ENCODE measurements at places on chromosomes 11 and 22.

- DNase-seq, result peak; percentile 89
Measured at GRCh38 chr22:37229805-37230672, 14.0 kb downstream of the RAC2 start.

GRCh38 chr22:18055619-18056160, 22.1 kb upstream of the PEX26 start:
- no peak for DNase-seq

DNA sequence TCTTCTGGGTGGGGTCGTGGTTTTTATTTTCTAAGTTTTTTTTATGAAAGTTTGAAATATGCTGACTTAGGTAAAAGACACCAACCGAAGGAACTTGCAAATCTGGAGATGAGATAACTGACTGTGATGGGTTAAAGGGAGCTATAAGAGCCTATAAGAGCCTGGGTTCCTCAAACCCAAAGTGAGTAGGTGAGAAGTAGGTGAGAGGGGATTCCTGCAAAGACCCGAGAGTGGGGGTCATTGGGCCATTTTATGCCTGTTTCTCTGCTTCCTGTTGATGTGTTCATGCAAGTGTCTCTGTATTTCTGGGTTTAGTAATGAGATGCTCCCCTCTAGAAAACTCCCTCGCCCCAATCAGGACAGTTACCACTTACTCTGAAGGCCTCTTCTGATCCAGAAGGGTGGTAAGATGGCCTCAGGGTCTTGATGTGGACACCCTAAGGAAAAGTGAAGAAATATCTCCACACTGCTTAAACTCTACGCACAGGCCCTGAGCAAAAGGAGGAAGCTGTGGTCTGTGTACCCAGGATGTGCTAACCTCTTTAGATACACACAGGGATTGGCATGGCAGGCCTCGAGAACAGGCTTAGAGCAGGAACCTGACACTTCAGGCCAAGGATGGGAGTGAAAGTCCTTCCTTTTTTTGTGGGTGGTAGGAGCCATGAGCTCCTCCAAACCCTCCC, 1.8 kb downstream of the FLI1 start:
- no peak for DNase-seq

GRCh38 chr11:36361472-36361871, 65.4 kb downstream of the PRR5L start:
- DNase-seq, result no peak

DNA sequence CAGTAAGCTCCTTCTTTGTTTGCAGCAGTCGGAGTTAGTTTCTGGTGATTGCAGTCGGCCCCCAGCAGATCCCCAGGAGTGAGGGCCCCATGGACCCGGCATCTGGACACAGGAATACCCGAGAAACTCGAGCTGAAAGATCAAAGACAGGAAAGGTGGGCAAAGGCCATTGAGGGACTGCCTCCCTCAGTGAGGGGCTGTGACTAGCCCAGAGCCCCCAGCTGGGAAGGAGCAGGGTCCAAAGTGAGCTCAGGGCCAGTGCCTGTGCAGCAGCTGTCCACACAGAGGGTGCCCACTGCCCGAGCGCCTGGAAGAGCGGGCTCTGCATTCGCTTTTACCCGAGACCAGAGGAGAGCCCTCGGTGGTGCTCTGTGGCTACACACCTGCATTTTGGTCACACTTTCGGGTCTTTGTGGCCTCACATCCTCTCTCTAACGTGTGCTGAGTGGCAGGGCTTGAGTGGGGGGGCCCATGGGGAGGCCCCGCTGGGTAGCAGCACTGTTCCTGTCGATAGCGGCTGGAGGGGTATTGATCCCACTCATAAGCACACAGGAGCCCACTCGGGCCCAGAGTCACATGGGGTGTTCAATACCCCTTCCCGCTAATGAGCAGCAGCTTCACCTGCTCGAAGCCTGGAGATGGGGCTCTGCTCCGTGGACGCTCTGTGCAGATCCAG, 532.9 kb downstream of the TBC1D22A start:
- DNase-seq, result no peak

- DNase-seq, result no peak
Measured at GRCh38 chr11:68051191-68052136, 12.6 kb downstream of the TCIRG1 start.

DNA sequence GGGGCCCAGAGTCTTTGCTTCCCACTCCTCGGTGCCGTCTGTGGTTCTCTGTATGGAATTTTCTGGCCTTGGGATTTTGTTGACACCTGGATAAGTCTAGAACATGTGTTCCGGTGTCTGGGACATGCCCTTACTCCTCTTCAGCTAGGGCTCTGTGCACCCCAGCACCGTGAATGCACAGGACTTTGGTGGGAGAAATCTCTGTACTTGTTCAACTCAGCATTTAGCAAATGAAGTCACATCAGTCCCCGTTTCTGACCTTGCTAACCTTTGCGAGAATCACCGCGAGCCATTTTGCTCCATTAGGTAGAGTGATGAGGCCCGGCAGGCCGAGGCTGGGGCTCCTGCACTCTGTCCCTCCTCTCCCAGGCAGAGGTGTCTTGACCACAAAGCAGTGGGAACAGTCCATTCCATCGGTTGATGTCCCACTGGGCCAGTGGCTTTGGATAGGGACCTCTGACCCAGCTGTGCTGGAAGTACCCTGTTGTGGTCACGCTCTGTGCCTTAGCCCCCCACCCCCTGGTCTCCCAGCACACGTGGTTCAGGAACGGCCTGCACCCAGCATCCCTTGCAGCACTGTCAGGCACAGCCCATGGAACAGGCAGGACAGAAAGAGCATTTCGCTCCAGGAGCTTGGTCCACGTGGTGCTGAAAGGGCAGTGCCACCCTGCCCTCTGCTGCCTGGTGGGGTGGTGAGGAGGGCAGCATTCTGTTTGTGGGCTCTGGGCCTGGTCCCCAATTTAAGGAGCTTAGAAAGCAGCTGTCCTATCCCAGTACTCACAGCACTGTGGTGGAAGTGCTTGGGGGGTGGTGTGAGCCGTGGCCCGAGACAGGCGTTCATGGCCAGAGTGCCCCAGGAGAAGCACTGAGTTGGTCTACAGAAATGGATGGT, 73.4 kb downstream of the MED15 start:
- DNase-seq, result no peak

DNA sequence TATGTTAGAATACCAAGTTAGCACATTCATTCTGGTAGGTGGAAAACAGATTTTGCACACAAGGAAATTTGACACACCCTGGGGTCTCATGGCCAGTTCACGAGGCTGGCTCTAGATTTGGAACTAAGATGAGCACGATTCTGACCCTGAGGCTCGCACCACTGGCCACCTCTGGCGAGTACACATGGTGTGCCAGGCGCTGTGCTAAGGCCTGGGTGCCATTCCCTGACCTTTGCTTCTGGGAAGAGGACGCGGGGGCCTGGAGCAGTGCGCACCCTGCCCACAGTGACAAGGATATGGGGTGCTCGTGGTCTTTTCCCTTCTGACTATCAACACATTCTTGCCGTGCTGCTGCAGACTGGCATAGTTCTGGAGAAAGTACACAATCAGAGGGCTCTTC, 29.5 kb upstream of the DMC1 start:
- no peak for DNase-seq

GRCh38 chr11:11584937-11585336, 36.9 kb downstream of the GALNT18 start:
- no peak for DNase-seq

- DNase-seq, result no peak
Measured at GRCh38 chr22:46851311-46851710, 88.9 kb downstream of the TBC1D22A start.

GRCh38 chr11:130649801-130650200, 201.4 kb downstream of the ADAMTS15 start:
- DNase-seq, result no peak

- DNase-seq, result no peak
Measured at GRCh38 chr22:30291058-30291892, 2.0 kb upstream of the CASTOR1 start.

DNA sequence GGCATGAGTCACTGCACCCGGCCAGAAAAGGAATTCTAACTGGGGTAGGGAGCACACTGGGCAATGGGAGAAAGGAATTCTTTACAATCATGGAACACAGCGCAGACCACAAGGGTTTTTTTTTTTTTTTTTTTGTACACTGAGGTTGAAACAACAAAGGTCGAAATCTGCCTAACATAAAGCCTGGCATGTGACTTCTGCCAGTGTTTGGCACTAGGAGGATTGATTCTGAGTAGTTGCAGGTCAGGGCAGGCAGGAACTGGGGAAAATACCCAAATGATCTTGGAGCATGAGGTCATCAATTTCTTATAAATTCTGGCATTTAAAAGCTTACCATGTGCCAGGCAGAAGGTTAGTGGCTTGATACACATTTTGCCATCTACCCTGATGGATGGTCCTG, 202.0 kb upstream of the SNX19 start:
- DNase-seq, result no peak

DNA sequence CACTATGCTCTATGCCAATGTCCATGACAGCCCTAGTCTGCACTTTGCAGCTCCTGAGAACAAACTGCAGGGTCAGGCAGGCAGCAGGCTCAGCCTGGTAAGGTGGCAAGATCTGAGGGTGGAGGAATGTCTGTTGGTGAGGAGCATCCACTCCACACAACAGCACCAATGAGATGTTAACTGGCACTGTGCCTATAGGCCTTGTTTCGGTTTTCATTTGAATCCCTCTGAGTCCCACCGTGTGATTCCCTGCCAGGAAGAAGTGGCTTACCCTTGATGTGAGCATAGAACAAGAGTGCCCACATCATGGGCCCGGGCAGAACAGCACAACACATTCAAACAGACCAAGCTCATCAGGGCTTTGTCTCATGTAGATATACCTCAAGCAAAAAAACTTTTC, 44.1 kb upstream of the CHRM4 start:
- no peak for DNase-seq

- DNase-seq, result no peak
Measured at GRCh38 chr22:40451210-40451609, 80.8 kb downstream of the SGSM3 start.

GRCh38 chr11:8267280-8267679, 3.6 kb upstream of the LMO1 start:
- DNase-seq, result no peak

DNA sequence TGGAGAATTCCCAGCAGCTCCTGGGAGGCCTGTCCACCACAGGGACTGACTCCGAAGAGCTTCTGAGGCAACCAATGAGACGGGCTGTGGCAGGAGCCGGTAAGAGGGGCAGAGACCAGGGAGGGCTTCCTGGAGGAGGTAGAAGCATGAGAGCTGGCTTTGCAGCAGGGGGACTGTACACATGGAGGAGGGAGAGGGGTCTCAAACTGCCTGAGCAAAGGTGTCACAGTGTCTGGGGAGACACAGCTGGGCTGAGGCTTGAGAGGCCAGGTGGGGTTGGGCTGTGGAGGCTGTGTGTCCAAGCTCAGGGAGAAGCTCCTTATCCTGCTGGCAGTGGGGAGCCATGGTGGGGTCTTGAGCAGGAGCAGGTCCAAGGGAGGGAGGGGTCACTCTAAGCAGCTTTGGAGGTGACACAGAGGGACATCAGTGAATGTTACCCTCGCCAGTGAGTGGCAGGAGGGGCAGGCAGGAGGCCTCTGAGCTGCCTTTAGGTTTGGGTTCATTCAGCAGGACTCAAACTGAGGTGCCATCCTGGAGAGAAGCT, 4.6 kb upstream of the RHOD start:
- DNase-seq, result no peak

DNA sequence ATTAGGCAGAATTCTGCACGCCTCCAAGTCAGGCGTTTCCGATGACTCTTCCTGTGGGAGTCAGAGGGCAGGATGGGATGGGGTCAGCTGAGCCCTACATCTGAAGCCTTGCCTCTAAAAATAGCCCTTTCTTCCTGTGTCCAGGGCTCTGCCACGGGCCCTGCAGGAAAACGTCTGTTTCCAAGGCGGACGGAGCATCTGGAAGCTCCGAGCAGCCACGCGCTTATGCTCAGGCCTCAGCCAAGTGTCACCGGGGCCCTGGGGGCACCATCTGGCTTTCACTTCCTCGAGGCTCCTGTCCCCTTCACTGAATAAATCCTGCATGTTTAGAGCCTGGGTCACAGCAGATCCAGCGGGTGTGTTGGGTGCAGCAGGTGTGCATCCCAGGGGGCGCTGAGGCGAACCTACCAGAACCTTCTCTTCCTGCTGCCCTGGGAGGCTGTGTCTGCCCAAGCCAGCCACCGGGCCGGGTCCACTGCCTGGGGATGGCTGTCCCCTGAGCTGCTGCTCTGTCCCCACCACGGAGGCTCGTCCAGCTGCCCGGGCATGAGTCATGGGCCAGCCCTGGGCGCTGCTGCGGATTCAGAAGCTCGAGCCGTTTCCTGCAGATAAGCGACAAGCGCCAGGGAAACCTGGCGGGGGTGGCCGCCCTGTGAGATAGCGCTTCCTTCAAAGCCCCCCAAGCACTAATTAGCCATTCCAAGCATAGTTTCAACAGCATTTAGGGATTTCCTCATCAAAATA, 32.0 kb upstream of the LINC01488 start:
- DNase-seq, result no peak

DNA sequence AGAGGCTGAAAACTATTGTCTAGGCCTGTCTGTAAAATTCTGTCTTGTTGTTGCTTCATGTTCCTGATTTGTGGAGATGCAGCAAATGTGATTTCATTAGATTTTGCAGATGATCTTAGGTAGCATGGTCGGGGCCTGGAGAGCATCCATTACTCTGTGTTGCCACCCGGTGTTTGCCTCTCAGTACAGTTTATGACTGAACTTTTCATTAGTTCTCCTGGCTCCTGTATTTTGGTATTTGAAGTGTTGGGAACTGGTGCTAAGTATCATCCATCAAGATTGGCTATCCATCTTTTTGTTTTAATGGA, 7.7 kb downstream of the YWHAH start:
- no peak for DNase-seq

GRCh38 chr22:40838486-40838885, 18.0 kb downstream of the ST13 start:
- DNase-seq, result no peak

GRCh38 chr22:17102297-17102667, 17.5 kb downstream of the IL17RA start:
- DNase-seq, result no peak

GRCh38 chr11:16895306-16895705, 118.9 kb downstream of the PLEKHA7 start:
- no peak for DNase-seq

DNA sequence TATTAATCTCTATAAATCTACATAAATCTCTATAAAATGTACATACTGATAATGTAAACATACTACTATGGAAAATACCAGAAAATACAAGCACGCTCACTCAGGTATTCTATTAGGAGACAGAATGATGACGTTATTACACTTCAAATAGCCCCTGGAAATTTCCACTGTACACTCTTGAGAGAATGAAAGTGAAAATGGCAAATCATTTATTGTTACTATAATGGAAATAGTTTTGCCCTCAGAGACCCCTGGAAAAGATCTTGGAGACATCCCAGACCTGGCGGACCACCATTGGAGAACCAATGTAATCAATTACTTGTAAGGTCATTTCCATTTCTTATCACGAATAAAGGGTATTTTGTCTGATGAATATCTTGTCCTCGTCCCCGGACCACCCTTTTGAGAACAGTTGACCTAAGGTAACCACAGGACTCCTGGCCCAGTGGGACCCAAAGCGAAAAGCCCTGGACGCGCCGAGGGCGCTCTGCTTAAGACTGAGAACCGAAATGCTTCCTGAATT, 509 bp upstream of the PRRG4 start:
- no peak for DNase-seq

DNA sequence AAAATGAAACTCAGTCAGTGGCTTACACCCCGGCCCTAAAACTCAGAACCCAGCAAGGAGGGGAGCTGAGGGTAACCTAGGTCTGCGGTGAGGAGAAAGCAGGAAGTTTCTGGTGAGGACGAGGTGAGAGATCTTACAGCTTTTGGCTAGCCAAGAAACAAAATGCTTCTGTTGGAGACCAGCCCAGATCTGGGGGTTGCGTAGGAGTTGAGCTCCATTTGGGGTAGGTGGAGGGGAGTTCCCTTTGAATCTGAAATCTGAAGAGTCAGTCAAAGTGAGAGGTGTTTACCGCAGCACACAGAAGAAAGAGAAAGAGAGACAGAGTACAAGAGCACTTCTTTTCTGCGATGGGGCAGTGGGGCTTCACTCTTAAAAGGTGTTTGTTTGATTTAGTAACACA, 29.6 kb downstream of the EHF start:
- DNase-seq, result peak; percentile 41
